ENCODE measurements at places on chromosomes 4 and X. TPM values are rescaled to one million over a fixed set of nuclear protein-coding genes. Genes with fewer than 3 reads are reported as not detected.

Gene IGFBP7
- 646 TPM for total RNA-seq

Gene TIGD4
- total RNA-seq = 0.14 TPM

DNA sequence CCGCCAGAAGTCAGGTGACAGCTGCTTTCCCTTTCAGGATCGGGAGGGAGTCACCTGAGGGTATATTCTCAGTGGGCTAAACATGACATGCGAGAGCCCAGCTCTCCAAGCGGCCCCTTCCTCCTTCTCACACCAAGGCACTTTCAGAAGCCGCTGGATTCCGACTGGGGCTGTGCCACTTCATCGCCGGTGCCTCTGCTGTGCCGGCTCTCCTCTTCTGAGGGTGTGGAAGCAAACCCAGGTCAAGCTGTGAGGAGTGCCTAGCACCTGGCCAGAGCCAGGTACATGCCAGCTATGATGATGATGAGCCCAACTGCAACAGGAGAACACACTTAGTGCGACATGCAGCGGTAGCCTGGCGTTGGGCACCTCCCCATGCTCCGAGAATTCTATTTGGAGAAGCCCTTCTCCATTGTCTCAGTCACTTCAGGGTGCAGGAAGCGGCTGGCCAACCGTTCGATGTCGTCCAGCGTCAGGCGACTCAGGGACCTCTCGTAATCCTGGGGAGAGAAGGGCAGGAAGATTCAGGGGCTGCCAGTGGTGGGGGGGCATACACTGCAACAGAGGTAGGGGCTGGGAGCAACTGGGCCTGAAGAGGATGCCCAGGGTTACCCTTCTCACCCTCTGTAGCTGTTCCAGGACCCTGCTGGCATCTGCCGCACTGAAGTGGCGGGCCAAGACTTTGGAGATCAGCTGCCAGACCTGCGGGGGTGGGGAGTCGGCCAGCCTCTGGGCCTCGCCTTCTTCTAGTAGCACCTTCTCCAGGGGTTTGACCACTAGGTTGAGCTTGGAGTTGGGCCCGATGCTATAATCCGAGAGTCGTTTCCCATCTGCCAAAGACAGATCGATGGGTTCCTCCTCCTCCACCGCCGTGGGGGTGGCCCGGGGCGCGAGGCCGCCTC is 1.0 kb downstream of the UBL4A start:
- no peak for DNase-seq

Gene GPR78
- 0.14 TPM for total RNA-seq

DNA sequence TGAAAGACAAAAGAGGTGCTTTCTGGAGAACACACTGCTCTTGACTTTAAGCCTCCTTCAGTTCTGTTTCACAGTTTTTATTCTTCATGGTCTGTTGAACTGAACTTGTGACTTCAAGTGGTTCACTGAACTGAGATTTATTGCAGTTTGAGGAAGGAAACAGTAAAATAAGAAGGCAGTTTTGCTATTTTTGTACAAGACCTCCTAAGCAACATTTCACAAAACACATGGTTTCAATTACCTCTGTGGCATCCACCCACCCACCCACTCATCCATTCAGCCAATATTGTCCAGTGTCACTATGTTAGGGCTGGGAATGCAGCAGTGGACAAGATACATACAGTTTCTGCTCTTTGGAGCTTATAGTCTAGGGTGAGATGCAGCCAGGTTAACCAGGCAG is 131.3 kb downstream of the IL1RAPL2 start:
- DNase-seq = no peak

GRCh38 chr4:138633580-138633904 is 382.0 kb upstream of the NOCT start:
- no peak for DNase-seq
